Stomach (tissue), 19 donors: ENCODE measurements at places on chromosomes 1 and 21. TPM values are rescaled to one million over a fixed set of nuclear protein-coding genes. Genes with fewer than 3 reads are reported as not detected.

PERM1 gene
- not detected for total RNA-seq

ANGPTL7 gene
- total RNA-seq, result 2.6 TPM

FNDC5 gene
- total RNA-seq, result 0.89 TPM

NME7 gene
- not detected for total RNA-seq

GRCh38 chr1:111222308-111223125, 5.0 kb upstream of the CHI3L2 start:
- peak; percentile 84 for DNase-seq
- H3K27ac ChIP-seq, result no peak overlapping the region
- peaks cover 22% of the 10 kb centered on the region for H3K4me1 ChIP-seq

DNA sequence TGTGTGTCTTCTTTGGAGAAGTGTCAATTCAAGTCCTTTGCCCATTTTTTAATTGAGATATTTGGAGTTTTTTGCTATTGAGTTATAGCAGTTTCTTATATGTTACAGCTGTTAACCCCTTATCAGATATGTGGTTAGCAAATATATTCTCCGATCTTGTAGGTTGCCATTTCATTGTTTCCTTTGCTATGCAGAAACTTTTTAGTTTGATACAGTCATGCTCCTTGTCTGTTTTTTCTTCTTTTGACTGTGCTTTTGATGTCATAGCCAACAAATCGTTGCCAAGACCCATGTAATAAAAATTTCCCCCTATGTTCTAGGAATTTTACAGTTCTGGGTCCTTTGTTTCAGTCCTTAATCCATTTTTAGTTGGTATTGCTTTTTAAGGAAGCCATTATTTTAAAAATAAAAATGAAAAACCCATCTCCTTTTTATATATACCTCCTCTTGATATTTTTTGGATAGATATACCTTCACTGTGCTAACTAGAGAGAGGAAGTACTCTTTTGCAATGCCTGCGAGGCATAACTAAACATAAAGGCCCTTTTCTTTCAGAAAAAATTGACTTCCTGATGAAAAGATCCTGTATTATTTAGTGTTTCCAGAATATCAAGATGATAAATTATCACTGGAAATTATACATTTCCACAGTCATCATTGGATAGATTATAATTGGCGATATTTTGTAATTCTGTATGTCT, 127.8 kb downstream of the HS2ST1 start:
- H3K27me3 ChIP-seq, result no peaks in the 10 kb centered on the region
- no peaks in the 10 kb centered on the region for H3K36me3 ChIP-seq
- H3K4me1 ChIP-seq, result no peaks in the 10 kb centered on the region
- no peak overlapping the region for H3K27ac ChIP-seq

DNA sequence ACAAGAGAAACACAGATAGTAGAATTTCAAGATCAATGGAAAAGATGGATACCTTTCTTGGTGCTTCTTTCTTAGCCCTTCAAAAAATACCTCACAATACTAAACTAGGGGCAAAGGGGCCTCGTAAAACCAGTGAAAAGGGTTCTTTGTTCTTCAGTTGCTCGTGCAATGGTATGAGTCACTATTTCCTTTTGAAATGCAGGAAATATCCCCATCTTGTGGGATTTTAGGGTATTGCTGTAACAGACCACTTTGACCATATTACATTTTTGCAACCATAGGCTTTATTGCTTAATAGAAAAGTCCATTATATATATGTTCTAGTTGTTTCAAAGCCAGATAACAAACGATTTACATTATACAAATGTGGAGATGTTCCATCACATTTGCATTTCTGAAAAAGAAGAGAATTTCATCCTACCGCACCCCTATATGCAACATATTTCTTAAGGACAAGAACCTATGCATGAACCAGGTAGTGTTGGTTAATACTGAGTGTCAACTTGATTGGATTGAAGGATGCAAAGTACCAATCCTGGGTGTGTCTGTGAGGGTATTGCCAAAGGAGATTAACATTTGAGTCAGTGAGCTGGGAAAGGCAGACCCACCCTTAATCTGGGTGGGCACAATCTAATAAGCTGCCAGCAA, 88.6 kb upstream of the PKN2 start:
- H3K27ac ChIP-seq, result no peak overlapping the region
- no peaks in the 10 kb centered on the region for H3K36me3 ChIP-seq
- no peaks in the 10 kb centered on the region for H3K27me3 ChIP-seq

- H3K27me3 ChIP-seq, result peaks cover 22% of the 10 kb centered on the region
- H3K36me3 ChIP-seq, result no peaks in the 10 kb centered on the region
- H3K4me1 ChIP-seq, result peaks cover 9% of the 10 kb centered on the region
- H3K4me3 ChIP-seq, result peak overlapping the region; percentile 44
- DNase-seq, result peak; percentile 62
- no peak overlapping the region for H3K27ac ChIP-seq
Measured at GRCh38 chr21:45590246-45590725, 48.0 kb upstream of the SLC19A1 start.

GRCh38 chr1:226734611-226735153, 4.4 kb downstream of the ITPKB start:
- no peak for DNase-seq
- H3K27me3 ChIP-seq, result no peaks in the 10 kb centered on the region
- peak overlapping the region; percentile 91 for H3K27ac ChIP-seq

DNA sequence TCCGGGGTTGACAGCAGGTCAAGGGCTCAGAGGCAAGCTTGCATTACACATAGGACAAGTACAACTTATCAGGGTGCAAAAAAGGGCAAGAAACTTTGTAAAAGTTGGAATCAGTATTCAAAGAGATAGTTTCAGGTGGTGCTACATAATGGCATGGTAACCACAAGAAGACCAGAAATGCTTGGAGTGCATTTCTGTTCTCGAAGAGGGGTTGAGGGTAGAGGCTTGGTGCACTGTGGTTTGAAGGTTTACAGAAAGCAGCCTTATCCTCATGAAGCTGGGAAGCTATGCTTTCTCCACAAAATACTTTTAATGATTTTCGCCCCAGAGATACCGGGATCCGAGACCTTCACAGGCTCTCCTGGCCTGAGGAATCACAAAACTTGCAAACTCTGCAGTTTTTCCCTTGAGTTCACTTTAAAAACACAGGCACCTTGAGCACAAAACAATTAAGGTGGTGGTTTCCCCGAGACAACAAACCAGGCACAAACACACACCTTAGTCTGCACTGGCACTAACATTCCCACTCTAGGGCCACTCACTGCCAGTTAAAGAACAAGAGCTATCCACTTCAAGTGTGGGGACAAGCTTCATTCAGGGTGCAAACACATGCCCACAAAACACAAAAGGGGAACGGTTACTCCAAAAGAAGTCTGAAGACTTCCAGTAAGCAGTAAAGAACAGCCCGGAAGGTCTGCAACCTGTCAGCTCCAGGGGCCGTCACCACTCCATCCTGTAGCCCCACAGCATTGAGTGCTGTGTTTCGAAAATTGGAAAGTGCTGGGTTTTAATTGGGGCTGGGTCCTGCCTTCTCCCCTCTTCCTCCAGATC, 29.8 kb upstream of the NFIA start:
- peaks cover 41% of the 10 kb centered on the region for H3K4me1 ChIP-seq
- H3K27ac ChIP-seq, result no peak overlapping the region
- H3K36me3 ChIP-seq, result no peaks in the 10 kb centered on the region
- peaks cover 21% of the 10 kb centered on the region for H3K27me3 ChIP-seq
- no peak overlapping the region for H3K4me3 ChIP-seq

DNA sequence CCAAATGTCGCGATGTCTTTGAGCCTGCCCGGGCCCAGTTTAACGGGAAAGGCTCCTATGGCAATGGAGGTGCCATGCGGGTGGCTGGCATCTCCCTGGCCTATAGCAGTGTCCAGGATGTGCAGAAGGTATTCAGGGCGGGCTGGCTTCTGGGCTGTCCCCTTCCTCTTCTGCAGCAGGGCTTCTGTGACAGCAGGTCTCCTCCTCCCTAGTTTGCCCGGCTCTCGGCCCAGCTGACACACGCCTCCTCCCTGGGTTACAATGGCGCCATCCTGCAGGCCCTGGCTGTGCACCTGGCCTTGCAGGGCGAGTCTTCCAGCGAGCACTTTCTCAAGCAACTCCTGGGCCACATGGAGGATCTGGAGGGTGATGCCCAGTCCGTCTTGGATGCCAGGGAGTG, 3.0 kb downstream of the ADPRS start:
- H3K36me3 ChIP-seq, result peaks cover 61% of the 10 kb centered on the region
- H3K27me3 ChIP-seq, result no peaks in the 10 kb centered on the region
- no peak overlapping the region for H3K4me3 ChIP-seq
- DNase-seq, result no peak

GRCh38 chr1:164786980-164787833, 228.2 kb downstream of the PBX1 start:
- DNase-seq, result peak; percentile 85
- H3K4me1 ChIP-seq, result peaks cover 73% of the 10 kb centered on the region
- H3K4me3 ChIP-seq, result no peak overlapping the region
- H3K36me3 ChIP-seq, result peaks cover under 1% of the 10 kb centered on the region
- no peaks in the 10 kb centered on the region for H3K27me3 ChIP-seq

DNA sequence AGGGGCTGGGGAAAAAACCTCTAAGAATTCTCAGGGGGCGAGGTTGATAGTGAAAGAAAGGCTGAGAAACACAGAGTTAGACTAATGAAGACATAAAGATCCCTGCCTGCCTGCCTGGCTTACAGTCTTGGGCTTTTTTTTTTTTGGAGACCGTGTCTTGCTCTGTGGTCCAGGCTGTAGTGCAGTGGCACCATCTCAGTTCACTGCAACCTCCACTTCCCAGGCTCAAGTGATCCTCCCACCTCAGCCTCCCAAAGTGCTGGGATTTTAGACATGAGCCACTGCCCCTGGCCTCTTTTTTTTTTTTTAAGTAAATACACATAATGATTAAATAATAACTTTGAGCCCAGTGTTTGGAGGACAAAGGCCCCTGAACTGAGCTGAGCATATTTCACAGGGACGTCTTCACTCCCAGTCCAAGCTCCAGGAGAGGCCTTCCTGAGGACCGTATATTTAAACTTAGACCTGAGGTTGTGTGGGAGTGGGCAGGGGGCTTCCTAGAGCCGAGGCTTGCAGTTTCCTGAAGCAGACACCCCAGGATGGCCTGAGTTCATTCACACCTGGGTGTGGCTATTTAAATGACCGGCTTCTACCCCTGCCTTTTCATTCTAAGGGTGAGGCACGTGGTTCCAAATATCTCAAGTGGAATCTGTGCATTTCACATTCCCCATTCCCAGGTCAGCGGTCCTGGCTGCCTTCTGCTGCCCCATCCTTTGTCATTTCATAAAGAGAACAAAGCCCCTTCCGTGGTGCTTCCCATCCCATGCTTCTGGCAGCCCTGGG, 16.0 kb upstream of the EFHD2 start:
- no peak for DNase-seq
- no peaks in the 10 kb centered on the region for H3K36me3 ChIP-seq
- H3K4me1 ChIP-seq, result no peaks in the 10 kb centered on the region
- no peak overlapping the region for H3K4me3 ChIP-seq

- no peak overlapping the region for H3K4me3 ChIP-seq
- peaks cover 5% of the 10 kb centered on the region for H3K36me3 ChIP-seq
- no peak overlapping the region for H3K27ac ChIP-seq
- no peaks in the 10 kb centered on the region for H3K4me1 ChIP-seq
- H3K27me3 ChIP-seq, result no peaks in the 10 kb centered on the region
- DNase-seq, result no peak
Measured at GRCh38 chr1:162656266-162656665, 24.0 kb downstream of the DDR2 start.

GRCh38 chr21:28513428-28513827, 479.2 kb downstream of the LTN1 start:
- no peak for DNase-seq
- no peaks in the 10 kb centered on the region for H3K4me1 ChIP-seq
- H3K36me3 ChIP-seq, result no peaks in the 10 kb centered on the region

GRCh38 chr1:160672789-160673695, 26.2 kb upstream of the SLAMF1 start:
- no peak overlapping the region for H3K27ac ChIP-seq
- H3K4me1 ChIP-seq, result no peaks in the 10 kb centered on the region
- no peak overlapping the region for H3K4me3 ChIP-seq
- no peak for DNase-seq
- H3K27me3 ChIP-seq, result peaks cover 16% of the 10 kb centered on the region
- H3K36me3 ChIP-seq, result no peaks in the 10 kb centered on the region

DNA sequence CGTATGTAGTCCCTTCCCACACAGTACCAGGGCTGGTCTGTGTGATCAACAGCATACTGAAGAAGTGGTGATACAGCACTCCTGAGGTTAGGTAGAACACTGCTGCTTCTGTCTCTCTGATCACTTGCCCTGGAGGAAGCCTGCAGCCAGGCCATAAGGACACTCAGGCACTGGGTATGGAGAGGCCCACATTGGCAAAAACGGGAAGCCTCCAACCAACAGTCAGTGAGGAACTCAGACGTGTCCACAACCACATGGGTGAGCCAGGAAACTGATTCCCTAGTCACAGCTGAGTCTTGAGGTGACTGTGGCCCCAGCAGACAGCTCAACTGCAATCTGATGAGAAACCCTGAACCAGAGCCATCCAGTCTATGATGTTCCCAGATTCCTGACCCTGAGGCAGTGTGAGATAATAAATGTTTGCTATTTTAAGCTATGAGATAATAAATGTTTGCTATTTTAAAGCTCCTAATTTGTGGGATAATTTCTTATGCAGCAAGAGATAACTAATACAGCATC, 62.5 kb downstream of the COQ8A start:
- no peak overlapping the region for H3K27ac ChIP-seq
- no peak overlapping the region for H3K4me3 ChIP-seq
- H3K27me3 ChIP-seq, result no peaks in the 10 kb centered on the region
- no peak for DNase-seq
- H3K36me3 ChIP-seq, result peaks cover 44% of the 10 kb centered on the region
- no peaks in the 10 kb centered on the region for H3K4me1 ChIP-seq

GRCh38 chr1:39524171-39524570, 32.7 kb downstream of the BMP8A start:
- H3K4me1 ChIP-seq, result peaks cover 18% of the 10 kb centered on the region
- no peak overlapping the region for H3K27ac ChIP-seq
- H3K36me3 ChIP-seq, result peaks cover 44% of the 10 kb centered on the region
- H3K27me3 ChIP-seq, result no peaks in the 10 kb centered on the region

DNA sequence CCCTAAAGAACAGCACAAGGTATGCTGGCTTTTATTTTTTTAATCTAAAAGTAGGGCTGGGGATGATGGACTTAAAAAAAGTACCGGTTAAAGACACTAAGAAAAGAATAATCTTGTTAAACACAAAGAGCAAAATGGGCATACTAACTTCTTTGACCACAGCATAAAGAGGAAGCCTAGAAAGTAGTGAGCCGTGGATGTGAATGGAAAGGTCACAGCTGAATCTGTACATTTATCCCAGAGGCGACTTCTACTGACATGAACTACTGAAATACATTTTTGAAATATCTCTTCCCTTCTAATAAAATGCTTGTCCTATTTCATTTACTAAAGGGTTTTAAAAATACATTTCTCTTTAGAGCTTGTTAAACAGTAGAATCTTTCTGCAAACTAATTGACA, 140.7 kb downstream of the SLC45A1 start:
- peaks cover 27% of the 10 kb centered on the region for H3K4me1 ChIP-seq
- H3K27me3 ChIP-seq, result no peaks in the 10 kb centered on the region
- H3K4me3 ChIP-seq, result no peak overlapping the region
- H3K36me3 ChIP-seq, result no peaks in the 10 kb centered on the region
- DNase-seq, result no peak
- H3K27ac ChIP-seq, result no peak overlapping the region
